ENCODE measurements at places on chromosomes 7 and 10. TPM values are rescaled to one million over a fixed set of nuclear protein-coding genes. Genes with fewer than 3 reads are reported as not detected.

UPK3B gene
- 1.1 TPM for total RNA-seq

SLIT1 gene
- total RNA-seq, result not detected

NCF1 gene
- 0.40 TPM for total RNA-seq

ECHDC3 gene
- 20.0 TPM for total RNA-seq

RBM20 gene
- total RNA-seq, result 0.15 TPM

TMEM236 gene
- 0.80 TPM for total RNA-seq

FEZF1 gene
- total RNA-seq, result not detected

AIMP2 gene
- 101 TPM for total RNA-seq

POLR1F gene
- total RNA-seq, result 21.0 TPM

COL28A1 gene
- total RNA-seq, result not detected

CYP2C8 gene
- not detected for total RNA-seq

FAS gene
- total RNA-seq, result 16.6 TPM

SFRP5 gene
- not detected for total RNA-seq

MOGAT3 gene
- not detected for total RNA-seq

GRM3 gene
- not detected for total RNA-seq

HTR7 gene
- not detected for total RNA-seq

CLDN3 gene
- total RNA-seq, result 1.2 TPM

ADAM8 gene
- total RNA-seq, result 3.8 TPM

CUZD1 gene
- total RNA-seq, result 1.5 TPM

RAMP3 gene
- 7.0 TPM for total RNA-seq

VPS37D gene
- total RNA-seq, result 1.8 TPM

NXPH1 gene
- not detected for total RNA-seq

ACTA2 gene
- 44.5 TPM for total RNA-seq

LRRD1 gene
- total RNA-seq, result not detected

ANKRD61 gene
- total RNA-seq, result 0.40 TPM

DNAH11 gene
- 4.6 TPM for total RNA-seq

GPNMB gene
- total RNA-seq, result 1.3 TPM
